Skin of body (tissue), 3 donors: ENCODE measurements at places on chromosomes 1 and 21.

- no peak for DNase-seq
These were observed 175.7 kb downstream of the FASLG start for GRCh38 chr1:172834609-172835008.

DNA sequence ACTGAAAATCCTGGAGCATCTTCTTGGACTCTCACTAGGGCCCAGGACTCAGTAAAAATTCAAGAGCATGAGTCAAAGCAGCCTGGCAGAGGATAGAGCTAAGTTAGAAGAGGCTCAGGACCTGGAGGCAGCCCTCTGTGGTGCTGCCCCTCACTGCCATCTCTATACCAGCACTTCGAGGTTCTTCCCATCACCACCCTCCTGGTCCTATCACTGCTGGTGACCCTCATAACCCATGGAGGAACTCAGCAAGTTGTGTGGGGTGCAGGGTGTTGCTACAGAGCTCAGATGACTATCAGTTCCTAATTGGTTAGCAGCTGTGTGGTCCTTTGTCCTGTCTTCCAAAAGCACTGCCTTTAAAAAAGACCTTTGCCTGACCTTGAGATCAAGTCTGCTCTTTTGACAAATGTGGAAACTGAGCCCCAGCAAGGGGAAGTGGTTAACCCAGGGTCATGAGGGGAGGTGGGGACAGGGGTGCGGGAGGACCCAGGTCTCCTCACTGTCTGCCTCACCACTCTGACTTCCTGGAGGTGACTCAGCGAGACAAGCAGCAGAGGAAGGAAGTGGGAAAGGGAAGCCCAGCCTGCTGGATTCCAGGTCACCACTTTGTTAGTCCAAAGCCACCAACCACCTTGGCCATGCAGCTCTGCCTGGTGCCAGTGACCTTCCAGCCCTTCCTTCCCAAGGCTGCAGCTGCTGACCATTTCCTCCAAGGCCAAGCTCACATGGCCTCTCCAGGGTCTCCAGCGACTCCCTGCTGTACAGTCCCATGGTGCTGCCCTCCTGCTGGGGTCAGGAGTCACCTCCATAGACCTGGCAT lies 199.4 kb upstream of the EDN2 start:
- peak; percentile 6 for DNase-seq

DNA sequence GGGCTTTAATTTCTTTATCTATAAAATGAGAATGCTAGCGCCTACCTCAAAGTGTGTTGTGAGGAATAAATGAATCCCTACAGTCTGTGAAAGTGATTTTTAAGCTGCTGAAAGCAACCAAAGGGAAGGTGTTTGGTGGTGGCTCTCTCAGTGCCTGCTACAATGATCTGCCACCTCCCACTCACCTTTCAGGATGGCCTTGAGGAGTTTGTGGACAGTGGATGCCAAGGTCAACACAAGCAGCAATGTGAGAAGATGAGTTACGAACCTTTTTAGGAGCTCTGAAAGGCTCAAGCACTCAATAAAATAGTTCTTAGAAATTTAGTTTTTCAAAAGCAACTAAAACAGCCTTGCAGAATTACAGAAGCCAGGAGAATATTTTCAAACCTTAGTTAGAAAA lies 176.6 kb upstream of the DPT start:
- no peak for DNase-seq

- DNase-seq = no peak
These were observed 16.3 kb downstream of the ACBD6 start for GRCh38 chr1:180486092-180486491.
